GM06990 (cell line): ENCODE measurements at places on chromosomes 6 and 20.

GRCh38 chr6:83928286-83928685, 68.8 kb downstream of the CYB5R4 start:
- DNase-seq = no peak

DNA sequence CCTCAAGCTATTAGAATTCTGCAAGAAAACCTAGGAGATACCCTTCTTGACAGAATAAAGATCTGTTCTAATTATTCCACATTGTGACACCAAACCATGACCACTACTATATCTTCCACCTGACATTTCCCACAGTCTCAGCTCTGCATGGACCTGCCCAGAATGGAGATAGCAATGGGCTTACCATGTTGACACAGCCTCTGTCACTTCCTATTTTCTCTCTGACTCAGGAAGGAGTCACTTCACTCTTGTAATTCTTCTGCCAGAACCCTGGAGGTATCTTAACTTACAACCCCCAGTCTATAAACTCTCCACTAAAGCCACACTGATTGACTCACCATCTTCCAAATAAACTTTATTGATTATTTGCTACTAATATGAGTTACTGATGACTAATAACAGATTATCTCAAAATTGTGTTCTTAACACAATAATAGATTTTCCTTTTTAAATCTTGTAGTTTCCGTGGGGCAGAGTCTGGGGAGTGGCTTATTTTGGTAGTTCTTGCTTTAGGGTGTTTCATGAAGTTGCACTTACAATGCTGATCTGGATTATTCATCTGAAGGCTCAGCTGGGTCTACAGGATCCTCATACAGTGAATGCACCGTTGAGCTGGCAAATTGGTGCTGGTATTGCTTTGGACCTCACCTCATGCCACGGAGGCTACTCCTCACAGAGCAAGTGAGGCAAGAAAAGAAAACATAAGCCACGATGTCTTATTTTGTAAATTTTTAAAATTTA, 869.9 kb downstream of the KIF16B start:
- no peak for DNase-seq

- DNase-seq = no peak
These were observed 183.4 kb downstream of the ADGRG6 start for GRCh38 chr6:142485256-142485655.

DNA sequence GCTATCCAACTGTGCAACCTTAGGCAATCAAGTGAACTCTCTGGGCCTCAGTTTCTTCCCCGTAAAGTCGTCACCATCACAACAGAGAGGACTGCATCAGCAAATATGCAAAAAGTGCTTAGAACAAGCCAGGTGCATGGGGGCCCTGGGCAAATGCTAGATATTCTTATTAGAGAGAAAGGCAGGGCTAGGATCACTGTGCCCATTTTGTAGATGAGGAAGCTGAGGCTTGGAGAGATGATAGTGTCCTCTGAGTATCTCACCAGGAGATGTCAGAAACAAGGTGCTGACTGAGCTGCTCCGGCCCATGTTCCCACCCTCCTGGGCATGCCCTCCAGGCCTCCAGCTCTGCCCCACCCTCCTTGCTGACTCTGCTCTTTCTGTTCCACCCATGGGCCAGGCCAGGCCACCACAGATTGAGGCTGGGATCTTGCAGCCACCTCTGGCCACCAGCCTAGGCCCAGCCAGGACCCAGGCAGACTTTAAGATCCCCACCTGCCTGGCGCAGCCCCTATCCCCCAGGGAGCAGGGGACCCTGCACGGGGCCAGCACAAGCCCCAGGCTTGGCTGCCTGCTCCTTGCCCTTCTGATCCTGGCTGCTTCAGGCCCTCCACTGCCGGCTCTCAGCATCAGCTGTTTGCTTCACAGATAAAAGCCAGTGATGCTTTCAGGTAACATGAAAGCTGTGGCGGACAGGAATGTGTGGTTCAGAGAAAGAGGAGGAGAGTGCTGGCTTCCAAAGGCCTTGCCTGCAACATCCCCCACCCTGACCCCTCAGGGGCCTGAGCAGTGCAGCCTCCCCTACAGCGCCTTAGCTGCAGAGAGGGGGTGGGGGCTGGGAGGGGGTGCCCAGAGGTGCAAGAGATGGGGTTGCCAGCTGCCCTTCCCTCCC, 47.6 kb downstream of the GRM4 start:
- DNase-seq = no peak

DNA sequence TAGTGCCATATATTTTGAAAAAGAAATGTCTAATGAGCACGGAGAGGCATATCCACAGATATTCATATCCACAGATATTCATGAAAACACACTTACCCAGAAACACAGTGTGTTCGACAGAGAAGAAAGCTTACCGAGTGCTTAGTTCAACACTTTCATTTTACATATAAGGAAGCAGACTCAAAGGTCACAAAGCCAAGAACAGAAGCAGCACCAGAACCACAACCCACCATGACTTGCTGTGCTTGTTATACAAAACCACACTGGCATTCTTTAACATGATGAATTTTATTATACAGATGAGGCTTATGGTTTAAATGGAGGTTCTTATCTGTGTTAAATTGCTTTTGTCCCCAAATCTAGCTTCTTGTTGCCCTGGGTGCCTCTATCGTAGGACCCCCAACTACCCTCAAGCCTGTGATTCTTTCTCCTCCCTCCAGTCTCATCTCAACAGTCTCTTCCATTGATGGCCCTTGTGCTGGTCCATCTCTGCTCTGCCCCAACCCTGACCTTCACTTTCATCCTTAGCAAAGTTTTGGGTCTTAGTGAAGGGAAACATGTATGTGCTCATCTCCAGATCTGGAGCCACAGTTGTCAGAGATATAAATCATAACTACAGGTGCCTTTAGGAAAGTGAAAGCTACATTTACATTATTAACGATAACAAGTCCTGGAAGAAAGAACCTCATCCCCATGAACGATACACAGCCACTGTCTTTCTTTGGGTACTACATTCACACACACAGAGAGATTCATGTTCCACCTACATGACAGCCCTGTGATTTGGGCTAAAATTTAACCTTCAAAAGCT, 40.0 kb downstream of the SF3B5 start:
- no peak for DNase-seq

DNA sequence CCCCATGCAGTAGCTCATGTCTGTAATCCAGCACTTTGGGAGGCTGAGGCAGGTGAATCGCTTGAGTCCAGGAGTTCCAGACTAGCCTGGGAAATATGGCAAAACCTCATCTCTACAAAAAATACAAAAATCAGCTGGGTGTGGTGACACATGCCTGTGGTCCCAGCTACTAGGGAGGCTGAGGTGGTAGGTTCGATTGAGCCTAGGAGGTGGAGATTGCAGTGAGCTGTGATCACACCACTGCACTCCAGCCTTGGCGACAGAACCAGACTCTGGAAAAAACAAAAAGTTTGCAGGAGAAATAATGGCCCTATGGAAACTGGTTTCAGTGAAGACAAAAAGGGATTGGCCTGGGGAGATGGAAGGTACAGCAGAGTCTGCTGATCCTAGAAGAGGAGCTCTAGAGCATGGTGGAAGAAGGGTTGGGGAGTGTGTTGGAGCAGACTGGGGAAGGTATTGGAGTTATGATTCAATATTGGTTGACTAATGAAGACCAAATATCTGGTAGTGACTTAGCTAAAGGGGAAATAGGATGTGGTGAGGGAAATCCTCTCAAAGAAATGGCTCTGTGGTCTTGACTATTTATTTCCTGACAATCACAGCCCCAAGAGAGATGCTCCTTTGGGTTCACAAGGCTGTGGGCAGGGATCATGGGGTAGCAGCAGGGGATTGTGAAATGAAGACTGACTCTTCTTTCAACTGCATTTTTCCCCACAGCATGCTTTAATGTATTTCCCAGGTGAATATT, 281.9 kb downstream of the UTRN start:
- no peak for DNase-seq

- DNase-seq = no peak
These were observed 17.7 kb downstream of the DLL1 start for GRCh38 chr6:170273191-170273590.

- no peak for DNase-seq
These were observed 6.8 kb upstream of the TSHZ2 start for GRCh38 chr20:52965380-52965779.

DNA sequence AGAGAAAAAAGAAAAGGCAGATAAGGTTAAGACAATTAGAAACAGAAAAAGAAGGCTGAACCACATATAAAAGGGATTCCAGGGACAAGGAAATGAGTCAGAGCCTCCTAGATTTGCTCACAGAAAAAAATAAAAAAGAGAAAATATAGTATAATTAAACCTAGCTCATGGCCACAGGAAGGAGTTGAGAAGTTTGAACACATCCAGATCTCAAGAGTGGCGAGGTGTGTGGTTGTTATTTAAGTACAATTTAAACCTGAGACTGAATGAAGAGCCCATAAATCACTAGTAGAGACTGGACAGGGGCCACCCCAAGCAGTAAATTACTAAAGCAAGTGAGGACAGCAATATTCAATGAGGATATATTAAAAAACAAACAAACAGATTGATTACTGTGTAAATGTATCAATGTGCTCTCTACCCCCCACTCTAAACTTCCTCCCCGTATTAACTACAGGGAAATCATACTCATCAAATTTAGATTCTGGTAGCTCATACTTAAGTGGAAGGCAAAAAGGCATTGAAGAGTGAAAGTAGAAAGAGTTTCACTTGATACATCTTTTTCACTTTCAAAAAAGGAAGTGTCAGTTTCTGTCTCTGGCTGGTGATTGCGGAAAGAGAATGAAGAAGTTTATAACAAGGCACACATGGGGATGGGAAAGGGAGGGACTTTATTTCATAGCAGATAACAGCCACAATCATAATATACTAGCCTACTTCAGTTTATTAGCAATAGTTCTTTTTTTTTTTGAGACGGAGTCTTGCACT, 49.3 kb upstream of the SCAF8 start:
- DNase-seq = peak; percentile 50

DNA sequence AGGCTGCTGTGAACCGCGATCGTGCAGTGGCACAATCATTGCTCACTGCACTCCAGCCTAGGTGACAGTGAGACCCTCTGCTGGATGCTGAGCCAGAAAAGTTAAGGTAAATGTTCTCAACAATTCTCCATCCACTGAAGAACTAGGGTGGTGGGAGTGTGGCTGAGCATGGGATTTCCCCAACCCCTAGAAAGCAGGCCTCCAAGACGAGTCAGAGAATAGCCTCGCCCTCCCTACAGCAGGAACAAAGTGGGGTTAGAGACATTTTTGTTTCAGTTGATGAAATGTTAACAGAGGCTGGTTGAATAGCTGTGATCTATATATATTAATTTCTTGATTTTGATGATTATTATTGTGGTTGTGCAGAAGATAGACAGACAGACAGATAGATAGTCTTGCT, 6.1 kb upstream of the ALDH8A1 start:
- no peak for DNase-seq

GRCh38 chr6:126513198-126513597, 173.3 kb downstream of the CENPW start:
- no peak for DNase-seq

DNA sequence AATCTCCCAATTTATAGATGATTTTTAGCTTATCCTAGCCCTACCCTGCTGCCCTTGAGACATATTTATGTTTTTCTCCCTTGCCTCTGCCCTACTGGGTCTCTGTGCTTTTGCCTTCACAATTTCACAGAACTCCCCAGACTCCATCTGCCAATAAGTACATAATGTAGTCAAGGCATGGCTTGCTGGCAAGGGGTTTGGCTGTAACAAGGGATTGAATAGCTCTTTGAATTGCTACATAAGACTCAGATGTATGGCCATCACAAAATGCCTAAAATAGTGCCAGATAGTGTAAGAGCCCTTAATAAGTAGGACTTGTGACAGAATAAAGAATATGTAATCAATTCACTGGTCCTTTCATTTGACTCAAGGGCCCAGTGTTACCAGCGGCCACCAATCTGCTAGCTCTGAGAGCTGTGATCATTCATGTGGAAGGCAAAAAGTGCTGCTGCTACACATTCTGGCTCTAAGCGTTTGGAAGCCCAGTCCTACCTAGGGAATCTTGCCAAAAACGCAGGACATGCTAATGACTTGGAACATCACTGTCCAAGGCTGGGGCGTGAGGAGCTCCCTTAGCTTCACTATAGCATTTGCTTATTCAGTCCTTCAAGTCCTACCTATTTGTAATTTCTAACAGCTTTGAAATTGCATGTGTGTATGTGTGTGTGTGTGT, 20.5 kb downstream of the CLVS2 start:
- DNase-seq = no peak

DNA sequence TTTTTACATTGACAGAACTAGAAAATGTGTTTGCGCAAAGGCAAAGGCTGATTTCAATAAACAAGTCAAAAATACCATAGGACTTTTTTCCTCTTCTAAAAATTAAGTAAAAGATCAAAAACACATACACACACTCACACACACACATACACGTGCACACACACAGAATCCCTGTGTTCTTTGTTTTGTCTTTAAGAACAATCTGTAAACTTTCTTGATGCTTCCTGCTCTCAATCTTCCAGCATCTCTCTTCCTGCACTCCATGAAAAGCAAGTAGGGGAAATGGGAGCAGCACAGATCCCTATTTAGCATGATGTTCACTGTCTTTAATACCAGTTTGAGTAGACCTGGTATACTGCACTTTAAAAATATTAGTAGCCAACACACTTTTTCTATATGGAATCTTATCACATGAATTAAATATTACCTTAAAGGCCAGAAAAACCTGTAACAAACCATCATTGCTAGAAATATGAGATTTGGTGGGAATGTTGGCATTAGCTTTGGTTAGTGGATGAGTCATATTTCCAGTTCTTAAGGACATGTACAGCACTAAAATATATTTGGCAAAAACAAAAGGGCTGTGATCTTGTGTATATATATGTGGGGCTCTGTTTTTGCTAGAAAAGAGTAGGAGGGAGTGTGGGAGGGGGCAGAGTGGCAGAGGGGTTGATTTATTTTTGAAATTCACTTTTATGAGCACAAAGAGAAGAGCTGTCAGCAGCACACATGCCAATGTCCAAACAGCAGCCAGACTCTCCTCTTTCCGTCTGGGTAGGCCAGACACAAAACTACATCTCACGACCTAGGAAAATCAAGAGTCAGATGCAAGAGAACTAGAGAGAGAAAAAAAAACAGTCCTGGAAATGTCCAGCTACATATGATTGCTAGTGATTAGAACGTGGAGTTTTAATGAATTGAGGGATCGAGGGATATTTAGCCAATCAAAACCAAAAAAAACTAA, 4.6 kb downstream of the PTPRK start:
- DNase-seq = no peak
